ENCODE measurements at places on chromosomes 6 and 20. TPM values are rescaled to one million over a fixed set of nuclear protein-coding genes. Genes with fewer than 3 reads are reported as not detected.

Gene NKAIN2
- not detected for total RNA-seq

- no peaks in the 10 kb centered on the region for H3K27me3 ChIP-seq
- no peaks in the 10 kb centered on the region for H3K4me1 ChIP-seq
- H3K36me3 ChIP-seq = no peaks in the 10 kb centered on the region
- no peak overlapping the region for H3K27ac ChIP-seq
- no peak overlapping the region for H3K4me3 ChIP-seq
Measured at GRCh38 chr6:39294133-39294532, 20.1 kb downstream of the KCNK17 start.

GRCh38 chr20:63833776-63834490 is 2.9 kb upstream of the ZBTB46 start:
- H3K27me3 ChIP-seq = no peaks in the 10 kb centered on the region
- H3K4me1 ChIP-seq = peaks cover 24% of the 10 kb centered on the region
- H3K4me3 ChIP-seq = no peak overlapping the region

DNA sequence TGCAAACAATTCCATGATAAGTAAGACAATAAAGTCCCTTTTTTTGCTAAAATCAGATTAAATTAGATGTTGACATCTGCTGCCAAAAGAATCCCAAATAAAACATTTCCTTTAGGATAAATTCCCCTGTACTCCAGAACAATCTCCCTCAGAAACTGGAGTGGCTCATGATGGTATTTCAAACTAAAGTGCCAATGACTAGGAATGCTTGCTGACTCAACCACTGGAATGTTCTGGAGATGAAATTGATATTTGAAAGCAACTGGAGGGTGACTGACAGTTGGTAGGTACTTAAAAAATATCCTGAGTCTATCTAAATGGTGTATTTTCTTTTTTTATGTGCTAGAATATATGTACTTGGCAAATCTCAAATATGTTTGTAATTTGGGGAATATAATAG is 350.1 kb upstream of the TSHZ2 start:
- no peaks in the 10 kb centered on the region for H3K4me1 ChIP-seq
- no peak overlapping the region for H3K4me3 ChIP-seq

DNA sequence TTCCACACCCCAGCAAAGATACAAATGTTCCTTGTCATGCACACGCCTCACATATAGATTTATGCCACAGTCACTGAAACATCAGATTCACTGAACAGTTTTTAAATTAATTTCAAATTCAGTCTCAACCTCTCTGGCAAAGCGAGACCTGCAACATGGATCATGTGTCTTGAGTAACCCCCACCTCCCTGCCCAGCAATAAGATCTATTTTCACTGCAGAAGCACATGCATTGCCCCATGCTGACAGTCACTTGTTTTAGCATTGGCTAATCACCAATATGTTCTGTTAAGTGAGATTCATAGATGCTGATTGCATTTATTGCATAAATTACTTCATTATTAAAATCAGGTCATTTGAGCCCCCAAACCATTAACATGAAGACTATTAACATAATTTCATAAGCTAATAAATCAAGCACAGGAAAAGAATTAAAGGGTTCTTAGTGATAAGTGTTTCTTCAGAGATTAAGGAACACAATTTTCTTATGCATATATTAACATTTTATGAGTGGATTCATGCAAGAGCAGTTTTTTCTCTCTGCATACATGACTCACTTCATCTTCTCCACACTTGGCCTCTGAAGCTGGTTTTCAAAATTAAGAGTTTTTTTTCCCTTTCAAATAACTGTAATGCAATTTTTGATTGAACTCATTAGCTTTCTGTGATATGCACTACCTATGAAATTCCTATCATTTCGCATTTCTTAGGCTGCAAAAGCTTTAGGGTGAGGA is 173.2 kb upstream of the SOX4 start:
- no peaks in the 10 kb centered on the region for H3K27me3 ChIP-seq
- no peak overlapping the region for H3K4me3 ChIP-seq
- no peak for DNase-seq
- no peaks in the 10 kb centered on the region for H3K36me3 ChIP-seq

DNA sequence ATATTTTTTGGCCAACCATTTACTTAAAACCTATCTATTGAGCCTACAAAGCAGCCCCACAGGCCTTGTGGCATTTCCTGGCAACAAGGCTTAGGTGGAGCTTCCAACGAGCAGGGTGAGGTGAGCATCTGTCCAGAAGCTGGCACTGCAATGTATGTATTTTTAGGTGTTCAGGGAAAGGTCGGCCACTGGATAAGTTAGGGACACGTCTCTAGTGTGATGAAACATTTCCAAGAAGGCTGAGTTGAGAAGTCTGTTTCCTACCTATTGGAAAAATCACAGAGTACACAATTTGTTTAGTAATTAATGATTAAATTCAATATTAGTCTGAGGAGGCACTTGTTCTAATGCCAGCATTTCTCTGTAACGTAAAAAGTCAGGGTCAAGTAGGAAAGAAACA is 17.8 kb upstream of the RCAN2 start:
- no peaks in the 10 kb centered on the region for H3K27me3 ChIP-seq
- no peak overlapping the region for H3K4me3 ChIP-seq
- no peaks in the 10 kb centered on the region for H3K36me3 ChIP-seq
- no peak overlapping the region for H3K27ac ChIP-seq
- H3K4me1 ChIP-seq = peaks cover 16% of the 10 kb centered on the region
- no peak for DNase-seq
